Activated T-helper 9 cell treated with anti-CD3 and anti-CD28 coated beads, Interleukin-2, amount 50 U/mL, for 16 hours (primary cell): ENCODE measurements at places on chromosomes 1 and 21.

- no peak for DNase-seq
These were observed 46.6 kb downstream of the HIVEP3 start for GRCh38 chr1:41872074-41872473.

DNA sequence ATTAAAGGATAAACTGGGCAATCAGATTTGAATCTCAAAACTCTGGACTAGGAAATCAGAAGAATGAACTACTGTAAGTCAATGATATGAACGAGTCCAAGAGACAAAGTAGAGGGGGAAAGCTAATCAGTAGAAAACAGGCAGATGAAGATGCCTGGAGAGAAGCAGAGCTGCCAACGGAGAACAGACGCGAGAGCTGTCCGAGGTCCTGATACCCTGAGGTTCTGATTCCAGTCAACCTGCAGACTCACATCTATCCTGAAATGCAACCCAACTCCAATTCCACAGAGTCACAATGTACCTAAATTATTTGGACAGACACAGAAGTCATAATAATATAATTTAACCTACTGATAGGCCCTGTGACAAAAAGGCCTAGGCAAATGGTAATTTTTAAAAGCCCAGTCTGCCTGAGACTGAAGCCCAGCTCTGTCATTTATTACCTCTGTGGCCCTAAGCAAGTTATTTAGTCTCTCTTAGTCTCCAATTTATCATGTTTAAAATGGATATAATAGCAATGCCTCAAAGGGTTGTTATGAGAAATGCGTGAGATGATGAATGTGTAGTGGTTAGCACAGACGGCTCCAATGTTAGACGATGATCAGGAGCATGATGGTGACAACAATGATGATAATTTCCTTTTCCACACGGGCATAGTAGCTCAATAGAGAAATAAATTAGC, 33.4 kb downstream of the RGS7 start:
- DNase-seq = no peak

DNA sequence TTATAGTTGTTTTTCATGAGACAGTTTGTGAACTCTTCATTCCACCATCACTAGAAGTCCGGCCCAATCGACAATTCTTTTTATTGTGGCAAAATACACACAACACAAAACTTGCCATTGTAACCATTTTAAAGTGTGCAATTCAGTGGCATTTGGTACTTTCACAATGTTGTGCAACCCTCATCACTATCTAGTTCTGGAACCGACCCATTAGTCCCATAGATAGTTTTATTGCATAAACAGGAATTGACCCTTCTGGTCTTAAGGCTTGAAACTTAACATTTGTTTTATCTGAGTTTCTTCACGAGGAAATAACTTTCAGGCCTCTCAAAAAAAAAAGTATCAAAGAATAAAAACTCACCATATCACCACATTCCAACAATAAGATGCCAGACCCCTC, 8.8 kb upstream of the PPIE start:
- DNase-seq = no peak

DNA sequence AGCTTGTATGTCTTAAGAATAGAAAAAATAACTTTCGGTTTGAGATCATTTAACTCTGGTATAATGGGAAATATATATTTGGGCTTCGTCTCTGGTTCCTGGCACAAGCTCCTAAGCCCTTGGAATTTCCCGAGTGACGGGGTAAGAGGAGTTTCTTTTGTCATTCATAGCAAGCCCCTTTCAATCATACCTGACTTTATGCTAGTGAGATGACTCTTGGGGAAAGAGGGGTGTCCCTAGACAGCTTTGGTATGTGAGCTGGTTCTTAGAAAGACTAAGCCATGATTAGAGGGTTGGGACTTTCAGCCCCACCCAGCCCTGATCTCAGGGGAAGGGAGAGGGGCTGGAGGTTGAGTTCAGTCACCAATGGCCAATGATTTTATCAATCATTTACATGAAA, 13.9 kb upstream of the MTARC1 start:
- DNase-seq = no peak

DNA sequence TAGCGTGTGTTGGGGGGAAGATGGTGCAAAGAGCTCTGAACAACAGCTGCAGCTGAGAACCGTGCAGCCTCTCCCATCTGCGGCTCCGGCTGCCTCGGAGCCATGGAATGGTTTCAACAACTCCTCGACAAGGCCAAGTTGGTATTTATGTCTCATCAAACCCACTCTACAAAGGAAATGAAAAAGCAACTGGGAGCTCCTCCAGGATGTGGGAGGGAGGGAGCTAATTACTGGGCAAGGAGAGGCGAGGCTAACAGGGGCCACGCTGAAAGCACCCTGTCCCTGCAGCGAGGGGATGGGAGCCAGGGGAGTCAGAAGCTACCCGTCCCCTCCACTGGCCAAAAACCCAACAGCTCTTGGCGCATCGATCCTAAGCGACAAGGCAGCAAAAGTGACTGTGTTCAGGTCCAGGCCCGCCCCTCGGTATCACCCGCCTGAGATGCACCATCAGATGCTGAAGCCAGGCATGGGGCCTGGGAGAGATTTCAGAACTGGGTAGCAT, 63.1 kb downstream of the ACOT7 start:
- DNase-seq = no peak

- DNase-seq = no peak
These were observed 42.6 kb downstream of the CD34 start for GRCh38 chr1:207868251-207868773.

DNA sequence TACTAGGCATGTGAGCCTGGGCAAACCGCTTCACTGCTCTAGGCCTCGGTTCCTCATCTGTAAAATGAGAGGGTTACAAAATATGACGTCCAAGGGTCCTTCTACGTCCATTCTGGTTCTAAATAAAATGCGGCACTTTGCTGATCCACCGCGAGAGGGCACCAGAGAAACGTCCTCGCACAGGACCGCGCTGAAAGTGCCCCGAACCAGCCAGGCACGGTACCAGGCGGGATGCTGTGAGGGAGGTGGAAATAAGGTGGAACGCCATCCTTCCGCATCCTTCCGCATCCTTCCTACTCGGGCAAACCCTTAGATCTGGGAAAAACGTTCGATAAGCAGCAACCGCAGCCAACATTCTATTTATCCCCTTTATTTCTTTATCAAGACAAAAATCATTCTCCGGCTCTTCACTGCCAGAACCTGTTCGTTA, 60.3 kb upstream of the KRTAP19-8 start:
- peak; percentile 52 for DNase-seq

DNA sequence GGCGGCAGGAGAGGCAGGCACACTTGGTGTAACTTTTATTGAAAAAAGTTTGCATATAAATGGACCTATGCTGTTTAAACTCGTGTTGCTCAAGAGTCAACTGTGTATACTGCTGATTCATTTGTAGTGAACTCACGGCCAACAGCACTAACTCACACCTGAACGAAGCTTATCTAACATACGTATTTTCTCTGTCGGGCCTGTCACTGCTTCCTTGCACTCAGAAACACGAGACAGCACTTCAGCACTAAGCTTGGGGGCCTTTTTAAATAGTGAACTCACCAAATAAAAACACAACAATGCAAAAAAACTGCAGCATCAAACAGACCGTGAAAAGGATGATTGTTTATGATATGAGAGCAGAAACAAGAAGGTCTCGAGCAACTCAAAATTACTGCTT, 58.9 kb upstream of the NEK2 start:
- DNase-seq = no peak

- peak; percentile 49 for DNase-seq
These were observed 2.2 kb upstream of the LAPTM5 start for GRCh38 chr1:30759718-30760281.

DNA sequence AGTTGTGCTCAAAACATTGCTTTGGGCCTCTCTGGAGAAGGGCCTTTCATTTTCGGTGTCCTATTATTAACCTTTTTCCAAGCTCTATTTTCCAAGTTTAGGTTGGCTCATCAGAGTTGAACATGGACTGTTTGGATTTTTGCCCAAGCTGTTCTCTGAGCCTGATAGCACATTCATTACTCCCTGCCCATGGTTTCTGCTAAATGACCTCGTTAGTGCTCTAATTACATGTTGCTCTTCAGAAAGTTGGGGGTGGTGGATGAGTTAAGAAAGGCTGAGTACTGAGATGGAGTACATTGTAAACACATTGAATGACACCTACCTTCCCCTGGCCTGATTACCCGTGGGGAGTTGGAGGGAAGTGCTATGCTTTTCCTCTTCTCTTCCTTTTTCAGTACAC, 38.9 kb downstream of the LMO4 start:
- DNase-seq = no peak

GRCh38 chr1:8718850-8719361, 98.5 kb downstream of the RERE start:
- no peak for DNase-seq

DNA sequence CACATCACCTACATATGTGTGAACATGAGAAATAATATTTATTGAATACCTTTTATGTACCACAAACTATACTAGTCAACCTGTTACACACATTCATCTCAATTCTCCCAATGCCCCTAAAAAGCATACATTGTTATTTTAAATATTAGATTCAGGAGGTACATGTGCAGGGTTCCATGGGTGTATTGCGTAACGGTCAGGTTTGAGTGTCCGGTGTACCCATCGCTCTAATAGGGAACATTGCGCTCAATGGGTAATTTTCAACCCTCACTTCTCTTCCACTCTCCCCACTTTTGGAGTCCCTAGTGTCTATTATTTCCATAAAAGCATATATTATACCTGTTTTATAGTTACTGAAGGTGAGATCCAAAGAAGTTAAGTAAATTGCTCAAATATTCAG, 82.0 kb downstream of the IFI44 start:
- no peak for DNase-seq

GRCh38 chr1:225462714-225463574, 35.1 kb upstream of the LBR start:
- no peak for DNase-seq

- no peak for DNase-seq
These were observed 24.1 kb downstream of the PADI2 start for GRCh38 chr1:17095141-17095540.

GRCh38 chr1:116585886-116586285, 15.1 kb upstream of the CD58 start:
- DNase-seq = no peak

GRCh38 chr1:209414803-209415329, 168.6 kb upstream of the CAMK1G start:
- no peak for DNase-seq

GRCh38 chr1:192108161-192108560, 50.1 kb upstream of the RGS18 start:
- no peak for DNase-seq

- no peak for DNase-seq
These were observed 250.0 kb downstream of the SPATA17 start for GRCh38 chr1:217881131-217881543.

- no peak for DNase-seq
These were observed 903.9 kb upstream of the ADGRL2 start for GRCh38 chr1:80896781-80897356.

GRCh38 chr1:244406337-244406736, 45.4 kb downstream of the ADSS2 start:
- no peak for DNase-seq

DNA sequence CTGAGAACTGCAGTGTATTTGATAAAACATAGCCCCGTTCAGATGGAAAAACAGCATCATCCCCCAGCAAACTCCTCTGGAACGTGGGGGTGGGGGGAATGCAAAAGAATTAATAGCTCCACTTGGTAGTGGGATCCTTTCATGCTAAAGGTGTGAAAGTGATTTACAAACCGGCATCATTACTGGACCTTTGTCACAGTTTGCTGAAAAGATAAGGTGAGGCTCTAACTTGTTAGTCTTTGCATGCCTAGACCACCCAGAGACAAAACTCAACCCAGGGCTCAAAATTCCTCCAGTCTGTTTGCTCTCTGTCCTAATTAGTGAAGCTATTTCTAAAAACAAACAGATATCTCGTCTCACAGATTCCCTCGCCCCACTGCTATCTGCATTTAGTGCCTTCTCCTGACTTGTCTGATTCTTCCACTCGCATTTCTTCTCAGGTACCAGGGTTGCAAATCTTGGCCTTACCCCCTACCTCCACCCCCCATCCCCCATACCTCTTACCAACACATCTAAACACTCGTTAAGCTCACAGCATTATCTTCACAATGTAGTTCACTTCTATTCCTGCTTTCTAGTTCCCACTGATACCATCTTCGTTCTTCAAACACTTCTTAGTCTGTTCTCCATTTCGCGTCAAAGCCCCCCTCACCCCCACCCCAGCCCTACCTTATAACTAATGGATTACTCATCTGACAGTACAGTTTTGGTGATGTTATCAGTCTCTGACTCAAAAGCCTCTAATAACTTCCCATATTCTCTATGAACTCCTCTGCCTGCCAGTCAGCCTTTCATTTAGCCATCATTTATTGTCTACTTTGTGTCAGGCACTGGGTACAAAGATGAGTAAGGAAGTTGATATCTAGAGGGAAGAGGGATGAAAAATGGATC, 11.8 kb downstream of the IER5 start:
- no peak for DNase-seq

DNA sequence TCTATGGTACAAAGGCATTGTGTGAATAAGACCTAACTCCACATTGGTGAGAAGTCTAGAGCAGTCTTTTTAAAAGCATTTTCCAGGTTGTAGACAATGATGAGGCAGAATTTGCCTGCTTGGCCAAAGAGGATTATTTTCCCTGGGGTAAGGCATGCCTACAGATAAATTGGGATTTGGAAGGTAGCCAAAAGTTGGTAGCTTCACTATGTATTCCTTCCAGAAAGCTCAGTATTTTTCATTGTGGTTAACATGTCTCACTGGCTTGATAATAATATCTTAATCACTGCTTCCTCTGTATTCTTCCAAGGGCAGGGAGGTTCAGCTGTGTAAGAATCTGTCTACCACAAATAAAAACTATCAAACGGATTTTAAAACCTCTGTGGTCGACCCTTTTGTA, 590.8 kb upstream of the PRMT6 start:
- no peak for DNase-seq

DNA sequence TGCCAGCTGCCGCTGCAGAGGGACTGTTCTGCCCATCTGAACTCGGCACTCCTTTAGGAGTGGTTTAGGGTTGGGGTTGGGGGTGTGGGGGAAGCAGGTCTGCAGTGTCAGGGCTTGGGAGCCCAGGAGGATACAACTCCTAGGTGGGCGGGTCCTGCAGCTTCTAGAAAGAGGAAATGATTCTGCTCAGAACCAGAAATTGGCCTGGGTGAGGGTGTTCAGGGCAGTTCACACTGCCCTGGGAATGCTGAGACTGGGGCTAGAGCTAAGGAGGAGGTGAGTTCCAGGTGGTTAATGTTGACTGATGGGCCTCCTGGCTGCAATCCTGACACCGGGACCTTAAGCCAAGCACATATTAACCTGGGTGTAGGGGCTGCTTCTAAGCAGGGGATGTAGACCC, 4.8 kb upstream of the SLC26A9 start:
- DNase-seq = no peak

- no peak for DNase-seq
These were observed 28.5 kb upstream of the SELENON start for GRCh38 chr1:25771221-25772114.

GRCh38 chr1:233582439-233582838, 31.5 kb upstream of the KCNK1 start:
- no peak for DNase-seq

- DNase-seq = no peak
These were observed 12.5 kb upstream of the PEF1 start for GRCh38 chr1:31657020-31657804.

DNA sequence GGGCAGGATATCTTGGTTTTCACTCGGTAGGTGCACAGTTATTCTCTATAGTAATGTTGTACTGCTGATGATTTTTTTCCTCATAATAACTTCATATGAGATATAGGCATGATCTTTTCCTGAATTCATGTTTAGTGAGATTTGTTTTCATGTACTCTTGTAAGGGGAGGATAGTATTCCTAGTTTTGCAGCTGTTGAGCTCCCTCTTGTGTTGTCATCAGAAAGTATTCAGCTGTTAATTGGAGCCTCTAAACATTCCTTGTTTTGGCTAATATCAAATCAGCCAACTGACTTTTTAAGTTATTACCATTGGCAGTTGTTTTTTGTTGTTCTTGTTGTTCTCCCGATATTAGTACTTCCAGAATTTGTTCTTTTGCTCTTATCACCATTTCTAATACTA, 24.4 kb downstream of the OR10R2 start:
- no peak for DNase-seq
